NCI-H460 (cell line): ENCODE measurements at places on chromosomes 4 and X.

GRCh38 chr4:115028682-115029410, 84.6 kb downstream of the NDST4 start:
- no peak for DNase-seq

DNA sequence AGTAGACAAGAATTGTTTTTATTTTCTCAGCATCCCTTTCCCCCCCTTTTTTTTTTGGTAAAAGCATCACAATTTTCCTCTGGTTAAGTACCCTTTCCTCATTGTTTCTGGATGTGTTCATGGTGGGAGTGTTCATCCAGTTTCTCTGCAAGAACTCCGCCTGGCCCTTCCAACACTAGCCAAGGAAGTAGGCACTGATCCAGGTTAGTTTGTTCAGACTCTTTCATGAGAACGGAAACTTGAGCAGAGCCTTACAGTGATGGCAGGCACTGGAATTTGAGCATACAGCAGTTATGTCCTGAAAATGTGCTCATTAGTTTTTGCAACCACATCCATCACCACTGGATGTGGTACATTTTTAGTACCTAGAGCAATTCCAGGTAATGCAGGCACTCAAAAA, 336.1 kb upstream of the BOD1L1 start:
- no peak for DNase-seq

DNA sequence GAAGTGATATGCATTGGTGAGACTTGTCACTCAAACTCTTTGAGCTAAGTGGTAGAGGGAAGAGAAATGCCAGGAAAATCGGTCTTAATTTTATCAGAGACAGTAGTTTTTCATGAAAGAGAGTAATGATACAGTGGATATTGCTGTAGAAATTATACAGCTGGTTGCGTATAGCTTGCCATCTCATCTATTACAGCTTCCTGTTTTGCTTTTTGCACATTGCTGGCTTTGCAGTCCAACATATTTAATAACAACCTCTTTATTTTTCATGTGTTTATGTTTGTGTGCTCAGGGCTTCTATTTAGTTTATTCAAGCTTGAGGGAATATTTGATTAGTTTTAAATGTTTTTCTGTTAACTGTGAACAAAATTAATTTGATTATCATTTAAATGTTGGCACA, 11.5 kb downstream of the SMAD1 start:
- DNase-seq, result no peak

DNA sequence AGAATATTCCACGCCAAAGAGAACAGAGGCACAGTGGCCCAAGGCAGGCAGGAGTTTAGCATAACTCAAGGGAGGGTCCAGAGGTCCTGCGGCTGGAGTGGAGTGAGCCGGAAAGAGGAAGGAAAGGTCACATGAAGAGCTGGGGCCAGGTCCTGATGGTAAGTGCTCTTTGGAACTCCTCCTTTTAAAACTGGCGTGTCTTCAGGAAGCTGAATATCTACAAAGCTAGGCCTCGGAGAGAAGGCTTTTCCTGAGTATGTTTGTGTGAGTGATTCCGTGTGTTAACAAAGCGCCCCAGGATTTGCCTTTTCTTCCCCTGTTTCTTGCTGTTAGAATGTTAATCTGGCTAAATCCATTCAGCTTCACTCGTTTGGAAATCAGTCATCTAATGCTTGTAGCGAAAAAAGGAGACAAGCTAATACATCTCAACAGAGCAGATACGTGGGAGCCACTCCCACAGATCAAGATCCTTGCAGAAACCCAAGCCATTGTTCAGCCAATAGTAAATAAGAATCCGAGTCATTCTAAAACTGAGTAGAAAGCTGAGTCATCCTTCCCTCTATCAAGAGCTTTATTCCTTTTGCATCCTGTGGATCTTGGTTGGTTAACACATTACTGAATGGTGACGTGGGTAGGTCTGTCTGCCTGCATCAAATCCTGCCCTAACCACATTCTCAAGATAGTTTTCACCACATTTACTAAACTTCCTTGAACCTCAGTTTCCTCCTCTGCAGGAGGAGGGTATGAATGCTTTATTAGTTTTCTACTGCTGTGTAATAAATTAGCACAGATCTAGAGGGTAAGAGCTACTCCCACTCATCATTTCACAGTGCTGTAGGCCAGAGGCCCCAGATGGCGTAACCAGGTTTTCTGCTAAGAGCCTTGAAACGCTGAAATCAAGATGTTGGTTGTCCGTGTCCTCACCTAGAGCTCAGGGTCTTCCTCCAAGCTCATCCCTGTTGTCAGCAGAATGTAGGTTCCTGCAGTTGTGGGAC, 43.2 kb upstream of the RBM47 start:
- peak; percentile 95 for DNase-seq

DNA sequence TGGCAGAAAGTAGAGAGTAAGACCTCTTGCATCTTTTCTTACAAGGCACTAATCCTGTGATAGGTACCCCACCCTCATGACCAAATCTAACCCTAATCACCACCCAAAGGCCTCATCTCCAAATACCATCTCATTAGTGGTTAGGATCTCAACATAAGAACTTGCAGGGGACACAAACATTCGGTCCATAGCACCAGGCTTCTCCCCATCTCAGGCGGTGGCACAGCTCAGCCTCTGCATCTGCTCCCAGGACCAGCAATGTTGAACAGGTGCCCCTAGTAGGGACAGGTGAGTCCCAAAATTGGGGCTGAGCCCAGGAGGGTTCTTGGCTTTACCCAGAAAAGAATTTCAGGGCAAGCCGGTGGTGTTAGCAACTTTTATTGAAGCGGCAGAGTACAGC, 8.4 kb upstream of the MRFAP1 start:
- no peak for DNase-seq

GRCh38 chr4:45323453-45324058, 597.2 kb upstream of the GNPDA2 start:
- DNase-seq, result no peak

- peak; percentile 38 for DNase-seq
Observed at GRCh38 chrX:110992611-110993010, 103.4 kb upstream of the PAK3 start.

DNA sequence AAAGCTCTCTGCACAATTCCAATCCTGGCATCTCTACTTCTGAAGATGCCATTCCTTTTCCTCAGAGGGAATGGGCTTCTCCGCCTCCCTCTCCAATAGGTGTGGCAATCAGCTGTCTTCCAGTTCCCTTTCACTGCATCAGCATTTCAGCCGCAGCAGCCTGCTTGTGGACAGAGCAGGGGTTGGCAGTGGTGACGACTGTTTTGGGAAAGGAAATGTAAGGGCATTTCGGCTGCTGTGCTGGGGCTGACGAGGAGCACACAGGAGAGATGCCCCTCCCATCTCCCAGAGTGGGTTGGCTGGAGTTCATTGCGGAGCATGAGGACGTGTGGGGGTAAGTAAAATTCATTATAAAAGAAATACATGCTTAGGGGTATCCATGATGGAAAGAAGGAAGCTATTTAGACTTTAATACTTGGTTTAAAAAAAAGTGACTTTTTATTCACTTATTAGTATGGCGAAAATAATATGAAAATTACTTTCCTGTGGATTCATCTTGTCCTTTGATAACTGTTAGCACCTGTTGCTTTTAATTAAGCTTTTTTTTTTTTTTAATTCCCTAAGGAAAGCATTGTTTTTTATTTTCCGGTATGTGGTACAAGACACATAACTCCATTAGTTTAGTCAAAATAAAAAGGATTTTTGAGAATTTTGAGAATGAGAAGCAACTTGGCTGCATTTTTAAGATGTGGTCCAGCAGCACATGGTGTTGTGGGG, at the start of gene LIMCH1:
TSS of gene LIMCH1 (plus strand) at position 141 of the 717 bp plus-strand sequence. CDS start 67,839 bp downstream, outside the sequence.
- DNase-seq, result peak; percentile 75
